ENCODE measurements at places on chromosomes 7 and 10. TPM values are rescaled to one million over a fixed set of nuclear protein-coding genes. Genes with fewer than 3 reads are reported as not detected.

SH2D4B gene
- 0.09 TPM for total RNA-seq

DLX6 gene
- not detected for total RNA-seq

OR2A5 gene
- not detected for total RNA-seq

PPP2R2D gene
- total RNA-seq, result 33.9 TPM

CPN1 gene
- not detected for total RNA-seq

EGR2 gene
- total RNA-seq, result 0.18 TPM

PAX4 gene
- not detected for total RNA-seq

LRRC18 gene
- not detected for total RNA-seq

MBL2 gene
- total RNA-seq, result not detected

ELMO1 gene
- total RNA-seq, result 38.6 TPM

C10orf71 gene
- under 0.01 TPM for total RNA-seq

RHEB gene
- total RNA-seq, result 53.9 TPM

FAM241B gene
- total RNA-seq, result 0.18 TPM

RFC2 gene
- 31.4 TPM for total RNA-seq

IGFBP3 gene
- 6.7 TPM for total RNA-seq

UTF1 gene
- total RNA-seq, result not detected

SDHAF3 gene
- total RNA-seq, result 5.5 TPM

BTBD16 gene
- total RNA-seq, result 0.09 TPM

UCN3 gene
- not detected for total RNA-seq

GBF1 gene
- 16.2 TPM for total RNA-seq

PON1 gene
- total RNA-seq, result not detected

AKR1C2 gene
- total RNA-seq, result not detected

CLRN3 gene
- total RNA-seq, result 0.09 TPM

ITPRID1 gene
- total RNA-seq, result not detected

CALN1 gene
- not detected for total RNA-seq

TRPV5 gene
- not detected for total RNA-seq

CCDC3 gene
- 2.2 TPM for total RNA-seq

PLCE1 gene
- total RNA-seq, result under 0.01 TPM

MMD2 gene
- not detected for total RNA-seq

CUL2 gene
- total RNA-seq, result 32.8 TPM

LRGUK gene
- 0.18 TPM for total RNA-seq

ZC3HAV1L gene
- total RNA-seq, result 8.9 TPM

SORBS1 gene
- 0.54 TPM for total RNA-seq

SCIN gene
- 0.09 TPM for total RNA-seq

SHH gene
- total RNA-seq, result 0.38 TPM

FOXI2 gene
- total RNA-seq, result not detected

HTR5A gene
- total RNA-seq, result not detected

ARHGEF35 gene
- 0.56 TPM for total RNA-seq

FFAR4 gene
- not detected for total RNA-seq

PTPN20 gene
- total RNA-seq, result not detected

CLDN15 gene
- total RNA-seq, result 2.3 TPM

INSYN2A gene
- under 0.01 TPM for total RNA-seq

SLC26A5 gene
- total RNA-seq, result not detected

ANKRD61 gene
- 0.09 TPM for total RNA-seq

MYOZ1 gene
- not detected for total RNA-seq

OR2A25 gene
- total RNA-seq, result not detected

TEX36 gene
- not detected for total RNA-seq

TIMM23 gene
- total RNA-seq, result 95.5 TPM

AKR1E2 gene
- total RNA-seq, result 7.1 TPM

ZNF511 gene
- 24.7 TPM for total RNA-seq

NAPEPLD gene
- total RNA-seq, result 4.6 TPM

LIPM gene
- not detected for total RNA-seq

FAM13C gene
- total RNA-seq, result 0.66 TPM

AEBP1 gene
- 3.3 TPM for total RNA-seq

CALD1 gene
- total RNA-seq, result 204 TPM

CACNA2D1 gene
- total RNA-seq, result 49.0 TPM
